ENCODE measurements at places on chromosomes 5 and 9.
A peak's percentile ranks its signal among the peaks of the same experiment; 100 is the strongest.

- DNase-seq: no peak
Observed at GRCh38 chr5:157369507-157369906, 90.5 kb upstream of the NIPAL4 start.

- DNase-seq: no peak
Observed at GRCh38 chr5:135567661-135568060, 11.1 kb downstream of the CXCL14 start.

DNA sequence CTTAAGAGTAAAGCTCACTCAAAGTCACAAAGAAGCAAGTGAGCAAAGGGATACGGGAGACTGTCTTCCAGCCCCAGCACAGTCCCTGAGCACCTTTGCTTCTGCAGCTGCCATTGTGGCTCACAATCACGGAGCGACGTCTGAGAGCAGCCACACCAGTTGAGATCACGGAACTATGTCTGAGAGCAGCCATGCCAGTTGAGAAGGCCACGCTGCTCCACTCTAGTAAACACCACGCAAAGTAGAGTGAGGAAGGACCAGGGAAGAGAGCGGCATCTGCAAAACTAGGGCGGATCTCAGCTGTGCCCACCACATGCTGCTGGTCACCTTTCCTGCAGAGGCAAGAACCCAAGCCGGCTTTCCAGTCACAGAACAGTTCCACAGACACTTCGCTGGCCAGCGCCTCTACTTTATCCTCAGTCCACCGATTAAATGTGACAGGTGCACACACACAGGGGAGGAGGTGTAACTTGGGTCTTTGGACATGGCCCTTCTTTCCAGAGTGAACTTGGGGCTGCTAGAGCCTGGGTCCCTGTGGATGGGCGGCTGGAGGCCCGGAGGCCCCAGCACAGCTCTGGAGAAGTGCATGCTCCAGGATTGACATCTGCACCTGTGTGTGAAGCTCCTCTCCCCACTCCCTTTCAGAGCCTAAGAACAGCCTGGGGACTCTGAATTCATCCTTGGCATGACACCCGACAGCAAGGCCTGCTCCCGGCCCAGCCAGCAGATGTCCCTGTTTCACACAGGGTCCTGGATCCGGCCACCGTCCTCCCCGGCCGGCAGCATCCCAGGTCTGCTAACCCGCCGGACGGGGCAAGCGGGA is 324.9 kb upstream of the IRX4 start:
- DNase-seq: no peak

DNA sequence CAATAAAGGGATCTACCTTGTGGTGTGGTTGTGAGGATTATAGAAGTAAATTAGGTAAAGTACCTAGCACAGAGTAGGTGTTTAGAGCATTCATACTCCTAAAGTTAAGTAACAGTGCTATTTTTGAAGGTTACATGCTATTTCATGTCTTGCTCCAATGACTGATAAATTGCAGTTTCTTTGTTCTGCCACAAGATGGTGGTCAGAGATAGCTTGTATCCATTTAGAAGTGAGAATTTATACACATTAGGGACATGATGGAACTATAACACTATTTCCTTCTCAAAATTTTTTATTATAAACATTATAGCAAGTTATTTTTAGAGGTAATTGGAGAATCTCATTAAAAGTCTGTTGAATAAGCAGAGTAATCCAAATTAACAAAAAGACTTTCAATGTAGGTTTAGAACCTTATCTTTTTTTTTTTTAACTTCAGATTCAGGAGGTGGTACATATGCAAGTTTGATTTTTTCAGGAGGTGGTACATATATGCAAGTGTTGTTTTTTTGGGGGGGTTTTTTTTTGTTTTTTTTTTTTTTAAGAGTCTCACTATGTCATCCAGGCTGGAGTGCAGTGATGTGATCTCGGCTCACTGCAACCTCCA is 17.1 kb downstream of the MTREX start:
- no peak for DNase-seq

GRCh38 chr9:110590816-110591215 is 11.3 kb upstream of the SVEP1 start:
- no peak for DNase-seq

- peak; percentile 72 for DNase-seq
Observed at GRCh38 chr5:139392678-139393496, 2.0 kb downstream of the PROB1 start.

DNA sequence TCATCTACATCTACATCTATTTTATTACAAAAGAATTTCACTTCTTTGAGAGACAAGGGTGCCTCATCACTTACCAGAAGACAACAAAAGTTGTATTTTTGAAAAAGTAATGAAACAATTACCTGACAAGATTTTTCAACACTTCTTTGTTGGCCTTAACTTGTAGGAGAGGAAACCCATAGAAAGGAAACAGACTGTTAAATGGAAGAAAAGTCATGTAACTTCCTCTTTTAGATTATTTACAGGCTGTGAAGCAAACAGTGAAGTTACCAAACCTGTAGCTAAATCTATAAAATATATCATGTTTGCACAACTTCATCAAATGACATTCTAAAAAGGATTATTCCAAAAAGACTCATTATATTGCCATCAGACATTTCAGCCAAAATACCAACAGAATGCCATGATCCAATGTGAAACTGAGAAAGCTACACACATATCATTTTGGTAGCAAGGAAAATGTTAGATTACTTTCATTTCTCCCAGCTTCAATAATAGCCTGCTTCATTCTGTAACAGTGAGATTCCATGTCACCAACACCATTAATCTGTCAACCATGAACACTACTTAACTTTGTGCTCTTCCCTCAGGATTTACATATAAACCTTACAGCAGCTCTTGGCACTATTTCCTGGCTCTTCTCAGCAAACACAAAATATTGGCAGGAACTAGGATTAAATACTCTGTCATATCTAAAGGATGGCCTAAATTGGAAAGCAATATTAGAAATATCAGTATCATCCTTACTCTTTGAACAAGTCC is 122.5 kb downstream of the MCTP1 start:
- DNase-seq: no peak

GRCh38 chr5:21085791-21086190 is 1097.8 kb upstream of the CDH18 start:
- DNase-seq: no peak

DNA sequence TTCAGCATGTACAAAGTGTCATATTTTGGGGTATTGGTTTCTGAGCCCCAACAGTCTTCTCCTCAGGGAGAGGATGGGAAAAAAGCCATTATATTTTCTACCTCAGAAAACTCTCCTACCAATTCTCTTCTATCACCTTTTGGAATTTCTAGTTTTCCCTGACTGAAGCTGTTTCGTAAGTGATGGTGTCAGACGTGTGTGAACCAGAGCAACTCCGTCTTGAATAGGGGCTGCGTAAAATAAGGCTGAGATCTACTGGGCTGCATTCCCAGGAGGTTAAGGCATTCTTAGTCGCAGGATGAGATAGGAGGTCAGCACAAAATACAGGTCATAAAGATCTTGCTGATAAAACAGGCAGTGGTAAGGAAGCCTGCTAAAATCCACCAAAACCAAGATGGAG is 197.3 kb upstream of the C9orf72 start:
- DNase-seq: no peak

- DNase-seq: no peak
Observed at GRCh38 chr5:35101016-35101415, 53.3 kb upstream of the AGXT2 start.

DNA sequence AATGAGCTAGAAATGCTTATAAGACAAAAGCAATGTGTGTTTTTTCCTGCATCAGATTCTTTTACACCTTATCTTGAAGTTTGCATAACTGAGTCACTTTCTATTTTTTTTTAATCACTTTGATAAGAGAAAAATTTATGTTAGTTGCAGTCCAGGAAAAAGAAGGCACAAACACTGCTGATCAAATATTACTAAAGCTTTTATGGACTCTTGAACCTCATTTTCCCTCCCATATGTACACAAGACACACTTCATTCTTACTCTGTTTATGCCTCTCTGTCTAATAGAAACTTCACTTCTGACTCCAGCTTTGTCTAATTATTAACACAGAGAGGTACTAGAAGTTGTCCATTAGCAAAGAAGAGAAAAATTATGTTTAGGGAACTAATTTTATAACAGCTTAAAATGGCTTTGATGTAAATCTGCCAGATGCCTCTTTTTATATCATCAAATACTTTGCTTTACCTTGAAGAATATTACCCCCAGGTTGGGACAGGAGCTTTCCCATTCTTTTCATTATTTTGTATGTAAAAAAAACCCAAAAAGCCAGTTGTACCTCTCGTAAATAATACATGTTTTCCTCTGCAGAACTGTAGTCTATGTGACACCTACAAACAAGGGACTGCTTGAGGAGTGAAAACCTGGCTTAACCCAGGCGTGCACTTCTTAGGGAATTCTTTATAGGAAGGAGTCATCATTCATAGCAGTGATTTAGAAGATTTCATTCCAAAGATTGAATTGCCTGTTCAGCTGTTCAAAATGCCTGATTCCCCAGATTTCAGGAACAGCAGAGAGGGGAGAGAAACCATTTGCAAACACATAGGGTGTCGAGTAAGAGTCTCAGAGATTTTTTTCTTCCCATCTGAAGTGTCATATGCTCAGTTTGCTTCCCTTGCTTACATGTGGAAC is 72.6 kb downstream of the DAPK1 start:
- DNase-seq: no peak

- DNase-seq: peak; percentile 34
Observed at GRCh38 chr9:89606624-89607311, 2.0 kb downstream of the GADD45G start.

- DNase-seq: no peak
Observed at GRCh38 chr5:176762489-176762888, 47.9 kb upstream of the UNC5A start.

DNA sequence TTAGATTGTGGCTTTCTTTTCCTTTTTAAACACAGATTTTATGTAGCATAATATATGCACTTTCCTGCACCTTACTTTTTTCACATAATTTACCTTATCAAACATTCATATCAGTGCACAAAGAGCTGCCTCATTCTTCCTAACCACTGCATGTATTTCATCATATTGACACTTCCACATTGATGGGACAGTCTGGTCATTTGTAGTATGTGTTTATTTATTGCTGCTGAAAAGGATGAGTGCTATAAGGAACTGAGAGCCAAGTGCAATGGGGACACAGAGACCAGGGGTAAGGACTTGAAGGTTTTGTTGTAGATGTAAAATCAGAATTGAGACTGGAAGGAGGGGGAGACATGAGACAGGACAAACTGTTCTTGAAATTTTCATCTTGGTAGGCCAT is 193.8 kb downstream of the SMARCA2 start:
- no peak for DNase-seq

DNA sequence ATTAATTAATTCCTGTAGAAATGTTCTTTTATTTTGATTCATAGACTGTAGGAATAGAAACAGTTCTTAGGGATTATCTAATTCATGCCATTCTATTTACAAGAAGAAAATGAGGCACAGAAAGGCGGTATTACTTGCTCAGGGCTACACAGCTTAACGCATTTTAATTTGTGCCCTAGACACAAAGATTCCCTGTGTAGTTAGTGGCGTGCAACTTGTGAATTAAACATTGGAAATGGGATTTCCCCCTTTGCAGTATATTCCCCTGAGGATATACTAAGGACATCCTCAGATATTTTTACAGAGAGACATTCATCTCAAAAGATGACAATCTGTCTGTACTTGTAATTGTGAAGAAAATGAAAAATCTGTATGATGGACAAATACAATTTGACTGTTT is 108.1 kb downstream of the SGCD start:
- DNase-seq: no peak

DNA sequence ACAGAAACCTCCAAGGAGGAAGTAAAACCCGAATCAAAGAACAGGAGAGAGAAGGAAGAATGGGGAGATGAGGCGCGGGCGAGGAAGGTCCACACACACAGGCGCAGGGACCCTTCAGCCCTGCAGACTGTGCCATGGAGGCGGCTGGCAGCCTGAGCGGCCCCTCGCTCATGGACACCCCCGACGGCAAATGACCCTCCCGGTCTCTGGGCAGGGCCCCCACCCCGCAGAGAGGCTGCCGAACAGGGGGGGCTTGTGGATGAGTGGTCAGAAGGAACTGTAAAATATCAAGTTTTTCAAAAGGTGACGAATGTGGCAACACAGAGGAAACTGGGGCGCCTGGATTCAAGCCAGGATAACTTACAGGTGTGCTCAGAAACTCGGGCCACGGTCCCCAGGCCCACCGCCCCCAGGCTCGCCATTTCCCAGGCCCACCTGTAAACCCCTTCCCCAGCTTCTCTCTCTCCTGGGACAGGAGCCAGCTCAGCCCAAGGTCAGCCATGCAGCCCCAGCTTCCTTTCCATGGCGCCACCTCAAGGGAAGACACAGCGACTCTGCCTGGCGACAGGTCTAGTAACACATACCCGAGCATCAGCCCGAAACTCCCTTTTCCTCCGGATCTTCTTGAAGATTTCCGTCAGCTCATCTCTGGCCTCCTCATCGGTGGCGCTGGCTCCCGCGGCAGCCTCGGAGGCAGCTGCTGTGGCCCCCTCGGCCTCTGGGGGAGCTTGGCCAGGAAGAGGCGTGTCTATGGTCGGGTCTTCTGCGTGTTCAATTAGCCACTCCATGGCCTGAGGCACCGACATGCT is 16.5 kb downstream of the UBAC1 start:
- no peak for DNase-seq

DNA sequence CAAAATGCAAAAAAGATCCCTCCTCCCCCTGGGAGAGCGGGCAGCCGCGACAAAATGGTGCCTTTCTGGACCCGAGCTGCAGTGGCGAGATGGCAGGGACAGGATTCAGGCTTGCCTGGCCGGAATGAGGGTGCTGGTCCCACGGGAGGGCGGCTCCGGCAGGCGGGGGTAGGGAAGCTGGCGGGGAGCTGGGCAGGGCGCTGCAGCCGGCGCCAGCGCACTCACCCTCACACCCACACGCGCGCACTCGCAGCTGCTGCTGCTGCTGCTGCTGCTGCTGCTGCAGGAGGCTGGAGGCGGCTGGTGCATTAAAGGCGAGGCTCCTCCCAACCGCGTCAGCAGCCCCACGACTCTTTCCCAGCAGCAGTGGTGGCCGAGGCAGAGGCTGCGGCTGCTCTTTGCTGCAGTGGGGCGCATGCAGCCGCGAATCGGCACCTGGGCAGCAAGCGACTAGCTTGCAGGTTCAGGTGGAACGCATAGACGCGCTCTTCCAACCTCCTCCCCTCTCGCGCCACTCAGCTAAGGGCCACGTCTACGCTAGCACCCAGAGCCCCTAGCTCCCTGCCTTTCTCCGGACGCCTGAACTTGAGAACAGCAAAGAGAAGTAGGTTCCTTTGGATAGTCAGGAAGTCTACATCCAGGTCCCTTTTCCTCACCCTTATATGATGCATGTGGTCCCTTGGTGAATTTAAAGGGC is at the start of gene PPP2R2B:
TSS of gene PPP2R2B (minus strand) at position 282 of the 697 bp plus-strand sequence.
- peak; percentile 22 for DNase-seq

DNA sequence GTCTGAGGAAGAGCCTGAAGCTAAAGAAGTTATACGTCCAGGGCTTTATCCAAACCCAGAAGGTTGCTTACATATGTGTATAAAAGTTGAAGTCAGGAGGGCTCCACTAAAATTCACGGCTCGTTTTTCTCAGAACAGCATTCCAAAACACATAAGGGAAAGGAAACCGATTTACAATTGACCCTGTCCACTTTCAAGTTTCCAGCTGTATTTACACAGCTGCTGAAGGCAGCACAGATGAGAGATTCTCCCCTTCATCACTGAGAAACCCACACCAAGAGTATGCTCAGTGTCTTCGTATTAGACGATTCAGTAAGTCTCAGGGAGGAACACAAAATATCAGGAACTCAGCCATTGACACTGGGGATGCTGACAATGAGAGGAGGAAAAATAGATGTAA is 5.9 kb upstream of the NREP start:
- DNase-seq: no peak

All from stimulated activated CD4-positive, alpha-beta T cell treated with anti-CD3 and anti-CD28 coated beads, Interleukin-12 subunit alpha, Interleukin-12 subunit beta, amount 100 ng/mL, for 4 hours (primary cell).